ENCODE measurements at places on chromosomes 7 and 10.

DNA sequence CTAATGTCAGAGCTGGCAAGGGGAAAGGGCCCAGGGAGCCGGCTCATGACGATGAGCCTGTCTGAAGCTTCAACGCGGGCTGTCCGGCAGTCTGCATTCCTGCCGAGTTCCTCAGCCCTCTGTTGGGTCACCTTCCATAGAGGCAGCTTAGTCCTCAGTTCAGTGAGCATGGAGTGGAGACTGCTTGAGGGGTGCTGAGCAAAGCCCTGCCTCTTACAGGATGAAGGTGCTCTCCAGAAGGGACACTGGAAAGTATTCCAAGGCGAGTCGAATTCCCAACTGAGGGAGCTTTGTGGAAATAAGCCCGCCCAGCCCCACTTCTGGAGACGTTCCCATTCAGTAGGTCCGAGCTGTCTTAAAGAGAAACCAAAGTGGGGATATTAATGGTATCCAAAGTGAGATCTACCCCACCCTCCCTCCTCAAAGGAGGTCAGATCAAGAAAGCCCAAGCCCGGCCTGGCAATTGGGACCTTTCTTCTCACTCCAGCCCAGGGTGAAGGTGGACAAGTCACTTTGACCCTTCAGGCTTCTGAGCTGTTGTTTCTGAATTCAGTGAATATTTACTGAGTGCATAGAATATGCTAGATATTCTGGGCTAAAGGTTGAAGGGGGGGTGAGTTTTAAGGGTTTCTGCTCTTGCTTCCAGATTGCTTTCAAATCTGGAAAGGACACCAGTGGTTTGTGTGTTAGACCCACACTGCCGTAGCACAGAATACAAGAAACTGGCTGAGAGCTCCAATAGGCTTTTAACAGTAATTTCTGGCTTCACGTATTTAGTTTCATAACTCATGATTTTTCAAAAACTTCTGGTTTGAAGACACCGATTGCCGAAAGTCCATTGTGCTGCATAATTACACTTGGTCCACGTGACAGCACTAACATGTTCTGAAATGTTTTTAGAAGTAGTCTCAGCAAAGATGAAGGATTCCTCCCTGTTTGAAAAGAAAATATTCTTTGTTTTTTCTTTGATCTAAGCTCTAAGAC is 3.5 kb downstream of the EGFR start:
- peaks cover 55% of the 10 kb centered on the region for H3K27me3 ChIP-seq
- no peak overlapping the region for H3K27ac ChIP-seq
- H3K4me1 ChIP-seq, result no peaks in the 10 kb centered on the region
- no peaks in the 10 kb centered on the region for H3K36me3 ChIP-seq
- H3K4me3 ChIP-seq, result no peak overlapping the region

GRCh38 chr10:79164075-79164474 is 95.3 kb downstream of the ZMIZ1 start:
- no peak for DNase-seq
- no peaks in the 10 kb centered on the region for H3K36me3 ChIP-seq
- no peak overlapping the region for H3K4me3 ChIP-seq
- H3K27me3 ChIP-seq, result no peaks in the 10 kb centered on the region
- no peaks in the 10 kb centered on the region for H3K4me1 ChIP-seq

GRCh38 chr7:47669178-47669891 is 87.4 kb upstream of the TNS3 start:
- no peak overlapping the region for H3K27ac ChIP-seq
- DNase-seq, result peak; percentile 15
- H3K4me3 ChIP-seq, result no peak overlapping the region
- no peaks in the 10 kb centered on the region for H3K27me3 ChIP-seq
- no peaks in the 10 kb centered on the region for H3K36me3 ChIP-seq

DNA sequence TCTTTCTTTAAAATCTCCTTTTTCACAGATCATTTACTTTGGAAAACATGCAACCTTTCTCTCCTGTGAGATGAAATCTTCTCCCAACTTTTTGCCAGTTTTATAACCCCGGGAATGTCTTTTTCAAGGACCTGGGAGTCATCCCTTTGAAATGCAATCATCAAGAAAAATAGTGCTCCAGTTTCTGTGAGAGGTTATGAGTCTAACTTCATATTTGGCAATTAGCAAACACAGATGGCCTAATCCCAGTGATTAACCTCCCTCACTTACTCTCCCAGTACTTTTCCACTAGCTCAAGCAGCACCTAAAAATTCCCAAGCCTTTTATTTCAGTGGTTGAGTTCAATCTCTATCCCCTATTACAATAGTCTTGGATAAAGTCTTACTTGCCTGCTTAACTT is 185.8 kb upstream of the TMEM106B start:
- H3K27me3 ChIP-seq, result peaks cover 4% of the 10 kb centered on the region
- no peaks in the 10 kb centered on the region for H3K4me1 ChIP-seq
- H3K36me3 ChIP-seq, result no peaks in the 10 kb centered on the region
- no peak overlapping the region for H3K27ac ChIP-seq

GRCh38 chr10:73886085-73886529 is 11.8 kb upstream of the CAMK2G start:
- peaks cover 9% of the 10 kb centered on the region for H3K4me1 ChIP-seq
- H3K27me3 ChIP-seq, result no peaks in the 10 kb centered on the region
- peak; percentile 82 for DNase-seq
- no peak overlapping the region for H3K4me3 ChIP-seq
- H3K27ac ChIP-seq, result no peak overlapping the region
- no peaks in the 10 kb centered on the region for H3K36me3 ChIP-seq

DNA sequence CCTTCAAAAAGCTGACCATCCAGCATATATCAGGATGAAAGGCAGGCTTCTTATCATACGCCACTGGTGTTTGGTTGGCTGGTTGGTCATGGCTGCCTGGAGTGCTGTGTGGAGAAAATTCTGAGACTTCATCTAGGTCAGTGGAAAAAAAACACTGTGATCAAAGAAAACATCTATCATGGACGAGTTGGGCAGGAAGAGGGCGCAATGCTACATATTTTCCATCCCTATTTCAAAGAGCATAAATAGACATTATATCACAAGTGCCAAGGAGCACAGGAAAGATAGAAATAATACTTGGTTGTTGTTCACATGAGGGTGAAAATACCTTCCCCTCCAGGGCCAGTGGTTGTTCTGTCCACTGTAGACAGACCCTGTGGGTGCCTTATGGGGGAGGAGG is 128.4 kb upstream of the PLPP4 start:
- H3K36me3 ChIP-seq, result no peaks in the 10 kb centered on the region
- H3K4me3 ChIP-seq, result no peak overlapping the region
- no peaks in the 10 kb centered on the region for H3K4me1 ChIP-seq
- H3K27ac ChIP-seq, result no peak overlapping the region

DNA sequence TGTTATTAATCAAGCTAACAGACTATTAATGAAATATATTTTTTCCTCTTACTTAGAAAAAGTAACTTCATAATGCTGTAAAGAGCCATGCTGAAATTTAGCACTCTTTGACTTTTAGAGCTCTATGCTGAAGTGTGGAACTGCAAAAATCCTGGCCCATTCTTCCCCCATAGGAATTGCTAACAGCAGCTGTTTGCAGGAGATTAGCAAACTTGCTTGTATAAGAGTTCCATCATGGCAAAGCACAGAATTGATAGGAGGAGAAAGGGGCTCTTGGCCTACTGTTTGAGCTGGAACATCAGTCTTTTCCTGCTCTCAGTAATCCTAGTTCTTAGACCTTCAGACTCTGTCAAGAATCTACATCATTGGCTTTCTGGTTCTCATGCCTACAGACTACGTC is 18.3 kb upstream of the GNAT3 start:
- H3K4me1 ChIP-seq, result no peaks in the 10 kb centered on the region
- no peaks in the 10 kb centered on the region for H3K27me3 ChIP-seq
- no peaks in the 10 kb centered on the region for H3K36me3 ChIP-seq
- H3K27ac ChIP-seq, result no peak overlapping the region
- no peak overlapping the region for H3K4me3 ChIP-seq

DNA sequence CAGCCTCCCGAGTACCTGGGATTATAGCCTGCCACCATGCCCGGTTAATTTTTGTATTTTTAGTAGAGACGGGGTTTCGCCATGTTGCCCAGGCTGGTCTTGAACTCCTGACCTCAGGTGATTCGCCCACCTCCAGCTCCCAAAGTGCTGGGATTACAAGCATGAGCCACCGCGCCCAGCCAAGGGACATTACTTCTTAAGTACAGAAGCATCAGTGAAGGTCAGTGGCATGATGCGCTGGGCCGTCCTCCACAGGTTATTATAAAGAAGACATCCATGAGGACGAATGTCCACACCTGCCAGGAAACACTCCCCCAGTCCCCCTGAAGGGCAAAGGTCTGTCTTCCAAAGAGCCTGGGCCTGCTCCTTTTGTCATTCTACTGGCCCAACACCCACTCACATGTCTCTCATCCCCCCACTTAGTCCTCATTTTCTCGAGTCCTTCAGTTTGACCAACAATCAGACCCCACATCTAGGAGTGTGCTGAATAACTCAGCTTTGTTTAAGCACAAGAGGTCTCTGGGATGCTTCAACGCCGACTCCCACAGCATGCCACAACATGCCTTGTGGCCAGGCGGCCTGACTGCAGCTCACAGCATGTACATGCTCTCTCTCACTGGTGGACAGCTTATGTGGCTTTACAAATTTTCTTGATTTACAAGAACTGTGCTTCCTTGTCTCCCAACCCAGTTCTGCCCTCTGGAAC is 73.0 kb downstream of the CTBP2 start:
- no peaks in the 10 kb centered on the region for H3K4me1 ChIP-seq
- no peak overlapping the region for H3K4me3 ChIP-seq
- no peak for DNase-seq
- H3K27me3 ChIP-seq, result peaks cover 2% of the 10 kb centered on the region
- no peak overlapping the region for H3K27ac ChIP-seq

GRCh38 chr7:68613897-68614296 is 984.4 kb upstream of the AUTS2 start:
- no peaks in the 10 kb centered on the region for H3K27me3 ChIP-seq
- H3K27ac ChIP-seq, result no peak overlapping the region
- DNase-seq, result no peak
- no peak overlapping the region for H3K4me3 ChIP-seq

- no peak overlapping the region for H3K4me3 ChIP-seq
- H3K4me1 ChIP-seq, result peaks cover 18% of the 10 kb centered on the region
Measured at GRCh38 chr7:55073976-55074528, 55.2 kb downstream of the EGFR start.

GRCh38 chr10:119373294-119374102 is 166.1 kb downstream of the GRK5 start:
- H3K4me1 ChIP-seq, result peaks cover 32% of the 10 kb centered on the region
- no peaks in the 10 kb centered on the region for H3K36me3 ChIP-seq
- H3K4me3 ChIP-seq, result no peak overlapping the region
- no peak overlapping the region for H3K27ac ChIP-seq
- H3K27me3 ChIP-seq, result no peaks in the 10 kb centered on the region

DNA sequence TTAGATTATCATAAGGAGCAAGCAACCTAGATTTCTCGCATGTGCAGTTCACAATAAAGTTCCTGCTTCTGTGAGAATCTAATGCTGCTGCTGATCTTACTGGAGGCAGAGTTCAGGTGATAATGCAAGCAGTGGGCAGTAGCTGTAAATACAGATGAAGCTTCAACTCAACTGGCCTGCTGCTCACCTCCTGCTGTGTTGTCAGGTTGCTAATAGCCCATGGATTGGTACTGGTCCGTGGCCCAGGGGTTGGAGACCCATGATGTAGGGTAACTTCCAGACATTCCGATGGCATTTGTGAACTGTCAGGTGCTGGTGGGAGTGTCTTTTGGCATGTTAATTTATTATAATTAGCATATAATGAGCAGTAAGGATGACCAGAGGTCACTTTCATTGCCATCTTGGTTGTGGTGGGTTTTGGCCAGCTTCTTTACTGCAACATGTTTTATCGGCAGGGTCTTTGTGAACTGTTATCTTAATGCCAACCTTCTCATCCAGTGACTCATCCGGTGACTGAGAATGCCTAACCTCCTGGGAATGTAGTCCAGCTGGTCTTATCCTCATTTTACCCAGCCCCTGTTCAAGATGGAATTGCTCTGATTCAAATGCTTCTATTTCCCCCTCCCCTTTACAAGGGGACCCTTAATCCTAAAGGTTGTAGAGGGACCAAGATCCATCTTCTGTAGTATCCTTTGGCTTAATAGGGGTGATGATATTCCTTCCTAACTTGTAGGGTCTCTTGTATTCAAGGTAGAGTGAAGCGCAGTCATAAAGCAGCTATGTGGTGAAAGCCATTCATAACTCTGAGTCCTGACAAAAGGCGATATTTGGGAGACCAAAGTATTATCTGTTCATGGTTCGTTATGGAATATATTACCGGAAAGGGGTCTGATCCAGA is 165.8 kb downstream of the CCSER2 start:
- peaks cover 16% of the 10 kb centered on the region for H3K4me1 ChIP-seq
- no peak overlapping the region for H3K4me3 ChIP-seq
- no peak overlapping the region for H3K27ac ChIP-seq
- no peaks in the 10 kb centered on the region for H3K27me3 ChIP-seq
- DNase-seq, result no peak

DNA sequence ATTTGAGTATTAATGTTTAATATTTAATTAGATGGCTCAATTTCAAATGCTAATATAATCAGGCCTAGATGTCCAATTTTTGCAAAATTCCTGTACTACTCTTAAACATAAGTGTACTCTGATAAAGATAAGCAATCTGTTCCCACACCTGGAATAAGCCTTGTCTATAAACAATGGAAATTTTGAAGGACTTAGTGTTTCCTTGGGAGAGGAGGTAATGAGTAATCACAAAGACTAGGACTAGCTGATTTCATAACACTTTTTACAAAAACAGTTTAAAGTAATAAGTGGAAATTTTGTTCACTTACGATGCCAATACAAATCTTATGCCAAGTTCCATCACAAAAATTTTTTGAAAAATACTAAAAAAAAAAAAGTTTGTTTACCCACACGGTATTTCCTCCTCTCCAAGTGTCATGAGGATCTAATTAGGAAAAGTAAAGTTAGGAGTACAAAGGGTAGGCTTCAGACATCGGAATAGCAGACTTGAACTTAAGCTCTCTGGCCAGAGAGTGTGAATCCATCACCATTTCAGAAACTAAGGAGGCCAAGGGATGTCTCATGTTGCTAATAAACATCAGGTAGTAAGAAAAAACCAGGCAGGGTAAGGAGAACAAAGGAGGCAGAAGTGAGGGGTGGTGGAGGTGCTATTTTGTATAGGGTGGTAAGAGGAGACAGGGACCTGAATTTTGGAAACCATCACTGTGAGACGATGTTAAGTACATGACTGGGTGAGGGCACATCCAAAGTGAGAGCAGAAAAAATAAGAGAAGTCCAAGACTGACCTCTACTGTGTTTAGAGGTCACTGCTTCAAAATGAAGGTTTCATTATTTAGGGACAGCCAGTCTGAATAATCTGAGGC is 61.3 kb downstream of the RAPGEF5 start:
- H3K4me3 ChIP-seq, result no peak overlapping the region
- H3K36me3 ChIP-seq, result no peaks in the 10 kb centered on the region
- H3K27ac ChIP-seq, result no peak overlapping the region
- peaks cover 4% of the 10 kb centered on the region for H3K27me3 ChIP-seq
- H3K4me1 ChIP-seq, result peaks cover 9% of the 10 kb centered on the region

- peaks cover 2% of the 10 kb centered on the region for H3K27me3 ChIP-seq
- H3K36me3 ChIP-seq, result no peaks in the 10 kb centered on the region
- H3K4me3 ChIP-seq, result no peak overlapping the region
- no peak overlapping the region for H3K27ac ChIP-seq
- no peak for DNase-seq
- H3K4me1 ChIP-seq, result no peaks in the 10 kb centered on the region
Measured at GRCh38 chr10:120493411-120494312, 36.6 kb downstream of the PLPP4 start.

GRCh38 chr7:17131983-17132655 is 166.3 kb upstream of the AHR start:
- H3K27ac ChIP-seq, result no peak overlapping the region
- DNase-seq, result no peak
- H3K4me3 ChIP-seq, result no peak overlapping the region
- peaks cover 37% of the 10 kb centered on the region for H3K4me1 ChIP-seq
- peaks cover 1% of the 10 kb centered on the region for H3K27me3 ChIP-seq
